ENCODE measurements at places on chromosomes 13 and 19. TPM values are rescaled to one million over a fixed set of nuclear protein-coding genes. Genes with fewer than 3 reads are reported as not detected.

Gene FXYD7
- 0.25 TPM for total RNA-seq

Gene ZSCAN1
- total RNA-seq = not detected

Gene DAND5
- total RNA-seq = 0.16 TPM

Gene PODNL1
- 0.49 TPM for total RNA-seq

Gene TUBA3C
- not detected for total RNA-seq

Gene MBD3L2B
- not detected for total RNA-seq

Gene ZNF99
- total RNA-seq = not detected

Gene RFPL4AL1
- total RNA-seq = not detected

Gene RDH8
- total RNA-seq = not detected

Gene MBD3L2
- not detected for total RNA-seq

Gene CAPNS1
- 352 TPM for total RNA-seq

Gene GPATCH1
- 4.1 TPM for total RNA-seq

Gene FLT3LG
- 0.81 TPM for total RNA-seq

Gene LILRB5
- not detected for total RNA-seq

Gene CAPN12
- total RNA-seq = 4.6 TPM

Gene C13orf46
- 0.13 TPM for total RNA-seq

Gene TNNI3
- total RNA-seq = not detected

Gene SIGLEC8
- not detected for total RNA-seq

Gene BRME1
- 0.49 TPM for total RNA-seq

Gene BRSK1
- 5.7 TPM for total RNA-seq

Measured in mesangial cell (primary cell).